ENCODE measurements at places on chromosomes 13 and 19.

- DNase-seq = no peak
Observed at GRCh38 chr19:10120538-10121189, 965 bp upstream of the EIF3G start.

DNA sequence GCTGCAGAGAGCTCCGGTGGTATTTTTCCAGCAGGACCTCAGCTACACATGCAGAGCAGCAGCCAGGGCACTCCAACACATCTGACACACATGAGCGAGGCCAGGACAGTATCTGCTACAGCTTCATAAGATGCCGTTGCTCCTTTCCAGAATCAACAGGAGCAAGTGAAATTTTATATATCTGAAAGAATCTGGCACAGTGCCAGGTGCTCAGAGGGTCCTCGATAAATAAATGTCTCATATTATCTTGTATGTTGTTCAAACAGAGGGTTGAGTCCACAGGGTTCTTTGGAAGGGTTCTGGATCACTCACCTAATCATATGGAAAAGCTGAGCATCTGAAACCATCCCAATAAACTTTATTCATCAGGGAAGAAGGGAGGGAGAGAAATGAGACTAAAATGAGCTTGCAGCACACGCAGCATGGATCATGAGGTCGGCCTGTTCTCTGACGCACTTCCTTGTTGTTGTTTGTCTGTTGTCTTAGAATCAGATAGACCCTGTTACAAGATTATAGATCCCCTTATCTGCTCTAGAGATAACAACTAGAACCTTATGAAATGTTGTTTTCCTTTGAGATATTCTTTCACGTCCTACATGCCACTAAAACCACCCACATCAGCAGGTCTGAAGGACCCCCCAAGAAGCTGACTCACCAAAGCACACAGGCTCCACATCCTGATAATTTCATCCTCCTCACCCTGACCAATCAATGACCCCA lies 3.2 kb upstream of the METTL21C start:
- no peak for DNase-seq

DNA sequence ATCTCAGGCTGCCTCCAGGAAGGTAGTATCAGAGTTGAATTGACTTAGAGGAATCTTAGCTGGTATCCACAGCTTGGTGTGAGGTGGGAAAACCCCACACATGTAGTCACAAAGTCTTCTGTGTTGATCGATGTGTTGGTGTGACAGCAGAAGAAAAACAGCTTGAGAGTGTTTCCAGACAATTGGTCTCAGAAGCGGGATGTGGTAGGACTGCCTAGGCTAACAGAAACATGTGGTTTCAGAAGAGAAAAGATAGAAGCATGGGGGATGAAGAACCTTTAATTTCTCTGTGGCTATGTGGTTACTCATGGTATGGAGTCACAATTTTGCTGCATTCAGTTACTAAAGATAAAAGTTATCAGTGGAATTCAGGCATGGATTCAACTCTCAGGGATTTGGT lies 134.7 kb upstream of the SLITRK5 start:
- no peak for DNase-seq

DNA sequence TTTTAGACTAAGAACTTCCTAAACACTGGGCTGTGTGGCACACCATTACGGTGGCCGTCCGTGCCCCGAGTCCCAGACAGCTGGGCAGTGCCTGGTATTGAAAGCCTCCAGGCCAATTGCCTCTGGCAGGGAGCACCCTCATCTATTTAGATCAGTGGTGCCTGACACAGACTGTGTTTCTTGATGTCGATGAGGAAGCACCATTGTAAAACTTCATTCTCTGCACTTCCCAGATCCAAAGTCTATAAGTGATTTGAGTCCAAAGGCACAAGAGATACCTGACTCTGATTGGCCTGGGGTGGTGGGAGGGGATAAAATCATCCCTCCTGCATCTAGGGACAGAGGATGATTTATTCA lies 8.5 kb upstream of the STK24 start:
- no peak for DNase-seq

Measured in B cell (primary cell).